MG63 (cell line): ENCODE measurements at places on chromosomes 1 and 21.

DNA sequence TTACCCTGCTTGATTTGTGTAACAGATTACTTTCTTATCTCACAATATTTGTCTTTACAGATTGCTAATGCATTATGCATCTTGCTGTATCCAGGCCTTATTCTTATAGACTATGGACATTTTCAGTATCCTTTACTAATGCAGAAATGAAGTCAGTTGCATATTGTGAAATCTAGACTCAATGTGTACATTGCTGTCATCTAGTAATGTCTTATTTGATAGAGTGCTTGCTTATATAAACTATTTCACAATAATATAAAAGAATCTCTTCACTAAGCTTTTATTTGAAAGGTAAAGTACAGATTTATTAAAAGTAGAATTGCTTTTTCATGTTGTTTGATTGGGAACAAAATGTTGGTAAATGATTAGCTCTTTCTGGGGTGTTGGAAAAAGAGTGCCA lies 39.6 kb downstream of the ALG6 start:
- no peak for DNase-seq

- no peak for DNase-seq
Measured at GRCh38 chr21:44697811-44698734, 1.1 kb downstream of the KRTAP10-12 start.

DNA sequence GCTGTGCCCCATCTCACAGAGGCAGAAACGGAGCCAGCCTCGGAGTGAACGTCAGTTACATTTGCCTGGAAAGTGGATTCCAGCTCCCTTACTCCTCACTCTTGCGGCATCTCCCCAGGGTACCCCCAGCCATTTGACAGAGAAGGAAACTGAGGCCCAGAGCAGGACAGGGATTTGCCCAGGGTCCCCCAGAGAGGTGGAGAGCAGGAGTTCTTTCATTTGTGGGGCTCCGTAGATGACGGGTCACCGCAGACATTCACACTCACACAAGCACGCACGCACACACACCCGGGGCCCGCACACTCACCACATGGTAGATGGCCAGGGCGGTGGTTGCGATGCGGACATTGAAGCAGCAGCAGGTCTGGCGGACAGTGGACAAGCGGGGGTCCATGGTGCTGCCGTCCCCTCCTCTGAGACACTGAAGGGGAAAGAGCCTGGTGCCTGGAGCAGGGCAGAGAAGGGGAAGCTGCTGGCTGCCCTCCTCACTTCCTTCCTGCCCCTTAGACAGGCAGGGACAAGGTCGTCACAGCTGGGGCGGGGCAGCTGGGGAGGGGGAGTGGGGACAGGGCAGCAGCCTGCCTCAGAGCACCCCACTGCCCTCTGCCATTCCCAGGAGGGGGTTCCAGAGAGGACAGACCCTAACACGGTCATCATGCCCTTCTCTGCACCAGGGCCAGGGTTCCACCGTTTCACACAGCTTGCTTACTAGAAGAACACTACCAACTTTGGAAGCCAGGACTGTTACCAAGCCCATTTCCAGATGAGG lies at the start of gene LAPTM5:
LAPTM5 (minus strand) TSS at position 423 of the 769 bp plus-strand sequence; CDS start at position 394, 29 bp downstream.
- DNase-seq: no peak

DNA sequence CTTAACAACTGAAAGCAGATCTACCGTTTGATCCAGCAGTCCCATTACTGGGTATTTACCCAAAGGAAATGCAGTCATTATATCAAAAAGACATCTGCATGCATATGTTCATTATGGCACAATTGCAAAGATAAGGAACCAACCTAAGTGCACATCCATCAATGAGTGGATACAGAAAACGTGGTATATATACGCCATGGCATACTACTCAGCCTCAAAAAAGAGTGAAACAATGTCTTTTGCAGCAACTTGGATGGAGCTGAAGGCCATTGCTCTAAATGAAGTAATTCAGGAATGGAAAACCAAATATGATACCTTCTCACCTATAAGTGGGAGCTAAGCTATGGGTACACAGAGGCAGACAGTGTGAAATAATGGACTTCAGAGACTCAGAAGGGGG lies 169.3 kb downstream of the ZBTB18 start:
- DNase-seq: no peak

DNA sequence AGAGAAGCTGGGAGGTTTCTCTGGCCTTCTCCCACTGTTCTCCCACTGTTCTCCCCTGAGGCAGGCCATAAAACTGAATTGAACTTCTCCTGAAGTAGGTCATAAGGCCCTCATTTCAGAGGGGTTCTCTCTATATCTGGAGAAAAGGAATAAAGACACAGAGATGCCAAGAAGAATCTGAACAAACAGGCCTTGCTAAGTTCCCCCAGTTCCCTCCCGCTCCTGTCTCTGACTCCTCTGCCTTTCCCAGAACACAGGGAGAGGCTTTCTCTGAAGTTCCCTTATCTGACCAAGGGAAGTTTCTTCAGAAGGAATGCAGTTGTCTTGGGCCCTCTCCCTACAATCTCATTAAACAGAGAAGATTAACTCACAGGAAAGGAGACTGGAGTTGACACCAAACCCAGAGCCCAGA lies 83.4 kb downstream of the SLC16A1 start:
- DNase-seq: no peak

DNA sequence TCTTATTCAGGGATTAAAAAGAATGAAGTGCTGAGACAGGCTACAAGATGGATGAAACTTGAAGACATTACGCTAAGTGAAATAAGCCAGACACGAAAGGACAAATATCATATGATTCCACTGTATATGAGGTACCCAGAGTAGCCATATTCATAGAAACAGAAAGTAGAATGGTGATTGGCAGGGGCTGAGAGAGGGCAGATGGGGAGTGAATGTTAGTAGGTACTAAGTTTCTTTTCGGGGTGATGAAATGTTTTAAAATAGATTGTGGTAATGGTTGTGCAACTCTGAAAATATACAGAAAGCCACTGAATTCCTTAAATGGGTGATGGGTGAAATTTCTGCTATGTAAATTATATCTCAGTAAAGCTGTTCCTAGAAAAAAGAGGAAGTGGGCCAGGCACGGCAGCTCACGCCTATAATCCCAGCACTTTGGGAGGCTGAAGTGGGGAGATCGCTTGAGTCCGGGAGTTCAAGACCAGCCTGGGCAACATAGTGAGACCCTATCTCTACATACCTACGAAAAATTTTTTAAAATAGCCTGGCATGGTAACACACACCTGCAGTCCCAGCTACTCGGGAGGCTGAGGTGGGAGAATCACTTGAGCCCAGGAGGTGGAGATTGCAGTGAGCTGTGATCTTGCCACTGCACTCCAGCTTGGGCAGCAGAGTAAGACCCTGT lies 15.9 kb downstream of the SLC27A3 start:
- DNase-seq: peak; percentile 66

GRCh38 chr1:94622757-94623156 lies 81.2 kb upstream of the F3 start:
- DNase-seq: peak; percentile 16
